ENCODE measurements at places on chromosomes 7 and 10. TPM values are rescaled to one million over a fixed set of nuclear protein-coding genes. Genes with fewer than 3 reads are reported as not detected.

The MRPS17 gene
- total RNA-seq = 7.8 TPM

The DMBT1 gene
- total RNA-seq = 0.18 TPM

DNA sequence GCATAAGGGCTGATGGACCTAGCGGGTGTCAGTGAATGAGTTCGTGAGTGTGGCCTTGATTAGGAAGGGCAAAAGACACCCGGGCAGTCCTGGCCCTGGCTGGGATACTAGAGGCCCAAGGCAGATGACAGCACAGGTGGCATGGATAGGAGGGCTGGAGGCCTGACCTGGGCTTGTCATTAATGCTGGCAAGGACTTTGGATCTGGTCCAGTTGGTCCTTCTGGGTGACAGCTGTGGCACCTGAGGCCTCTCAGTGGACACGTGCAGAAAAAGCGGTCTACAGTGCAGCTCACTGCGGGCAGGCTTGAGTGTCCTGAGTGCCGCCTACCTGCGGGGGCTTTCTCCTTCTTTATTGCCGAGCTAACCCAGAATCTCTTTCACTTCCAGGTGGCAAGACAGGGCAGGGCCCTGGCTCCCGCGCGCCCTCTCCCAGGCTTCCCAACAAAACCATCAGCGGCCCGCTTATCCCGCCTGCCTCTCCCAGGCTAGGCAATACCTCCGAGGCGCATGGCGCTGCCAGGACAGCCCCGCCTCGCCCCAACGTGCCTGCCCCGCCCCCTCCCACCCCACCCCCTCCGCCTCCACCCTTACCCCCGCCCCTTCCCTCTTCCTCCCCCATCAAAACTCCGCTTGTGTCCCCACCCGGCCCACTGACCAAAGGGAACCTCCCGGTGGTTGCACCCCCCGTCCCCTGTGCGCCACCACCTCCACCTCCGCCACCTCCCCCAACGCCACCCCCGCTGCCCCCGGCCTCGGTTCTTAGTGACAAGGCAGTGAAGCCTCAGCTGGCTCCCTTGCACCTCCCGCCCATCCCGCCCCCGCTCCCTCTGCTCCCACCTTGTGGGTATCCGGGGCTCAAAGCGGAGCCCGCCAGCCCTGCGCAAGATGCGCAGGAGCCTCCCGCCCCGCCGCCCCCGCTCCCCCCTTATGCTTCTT lies 77.4 kb downstream of the WIPF3 start:
- no peak for DNase-seq

DNA sequence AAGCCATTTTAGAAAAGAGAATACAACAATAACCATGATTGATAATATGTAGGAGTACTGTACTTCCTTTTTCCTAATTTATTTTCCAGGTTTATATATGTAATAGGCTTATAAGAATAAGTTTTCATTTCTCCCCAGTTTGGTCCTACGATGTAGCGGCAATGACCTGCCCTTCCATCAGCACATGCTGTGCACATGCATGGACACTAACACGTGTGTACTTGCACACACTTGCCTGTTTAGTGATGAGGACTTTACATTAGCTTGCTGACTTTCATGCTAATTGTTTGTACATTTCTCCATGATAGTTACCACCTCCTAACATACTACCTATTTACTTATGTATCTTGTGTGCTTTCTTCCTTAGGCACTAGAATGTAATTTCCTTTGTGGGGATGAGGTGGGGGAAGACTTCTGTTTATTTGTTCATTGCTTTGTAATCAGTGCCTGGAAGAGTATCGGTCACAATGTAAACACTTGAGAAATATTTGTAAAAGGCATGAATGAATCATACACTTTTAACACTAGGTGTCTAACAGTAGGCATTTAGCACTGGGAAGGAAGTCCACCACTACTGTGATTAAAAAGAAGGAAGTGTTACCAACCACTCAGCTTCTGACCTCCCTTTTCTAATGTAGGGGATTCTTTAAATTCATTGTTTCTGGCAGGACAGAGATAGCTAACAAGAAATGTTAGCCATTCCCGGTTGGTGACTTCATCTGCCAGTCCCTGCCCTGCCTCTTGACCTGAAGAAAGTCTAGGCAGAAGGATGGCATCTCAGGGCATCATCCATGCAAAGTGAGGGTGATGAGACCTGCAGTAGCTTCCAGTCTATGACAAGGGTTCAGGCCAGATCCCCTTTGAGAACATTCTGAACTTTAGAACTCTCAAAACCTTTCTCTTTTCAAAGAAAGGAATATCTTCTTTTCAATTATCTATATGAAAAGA lies 120.2 kb upstream of the RAB18 start:
- no peak for DNase-seq

DNA sequence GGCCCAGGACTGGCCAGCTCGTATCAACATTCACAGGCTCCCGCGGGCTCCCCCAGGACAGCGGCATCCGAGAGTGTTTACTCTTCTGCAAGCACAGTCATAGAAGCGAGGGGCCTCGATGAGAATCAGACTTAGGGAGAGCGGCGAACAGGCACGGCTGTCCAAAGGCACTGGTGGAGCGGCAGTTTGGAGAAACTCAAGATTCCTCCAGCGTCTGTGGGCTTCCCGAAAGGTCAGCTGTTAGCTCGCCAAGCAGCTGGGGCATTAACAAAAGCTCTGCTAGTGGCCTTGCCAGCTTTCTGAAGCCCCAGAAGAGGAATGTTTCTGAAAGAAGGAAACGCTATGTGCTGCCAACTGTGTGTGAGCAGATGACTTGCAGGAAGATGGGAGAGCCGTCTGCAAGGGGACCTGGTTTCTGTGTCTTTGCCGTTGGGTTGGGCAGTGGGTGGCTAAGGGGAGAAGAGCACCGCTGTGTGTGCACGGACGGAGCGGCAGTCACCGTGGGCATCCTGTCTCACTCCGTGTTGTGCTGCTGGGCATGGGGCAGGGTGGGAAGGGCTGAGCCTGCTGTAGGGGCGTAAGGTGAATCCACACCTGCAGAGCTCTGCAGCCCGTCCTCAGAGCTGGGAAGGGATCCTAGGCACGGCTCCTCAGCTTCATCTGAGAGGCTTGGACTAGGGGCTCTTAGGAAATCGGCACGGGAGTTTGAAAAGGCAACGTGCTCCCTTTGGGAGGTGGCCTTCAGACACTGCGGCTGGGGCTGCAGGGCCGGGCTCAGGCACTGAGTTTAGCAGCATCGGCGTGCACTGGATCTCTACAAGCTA lies 42.1 kb downstream of the AMZ1 start:
- DNase-seq = no peak

DNA sequence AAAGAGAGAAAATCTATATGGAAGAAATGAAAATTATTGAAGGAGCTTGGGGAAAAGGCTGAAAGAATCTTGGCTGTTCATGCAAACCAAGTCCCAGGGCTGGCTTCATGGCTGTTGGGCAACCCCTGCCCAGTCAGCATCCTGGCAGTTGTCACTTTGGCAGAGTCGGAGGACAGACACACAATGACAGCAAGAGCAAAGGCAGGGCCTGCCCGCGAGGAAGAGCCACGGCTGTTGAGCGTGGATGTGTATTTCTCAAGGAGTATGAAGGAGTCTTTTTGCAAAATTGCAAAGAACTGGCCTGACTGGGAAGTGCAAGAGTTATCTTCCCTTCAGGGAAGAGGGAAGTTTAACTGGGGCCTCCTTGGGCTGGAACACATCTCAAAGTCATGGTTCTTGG lies 11.7 kb downstream of the PTPRE start:
- DNase-seq = no peak

DNA sequence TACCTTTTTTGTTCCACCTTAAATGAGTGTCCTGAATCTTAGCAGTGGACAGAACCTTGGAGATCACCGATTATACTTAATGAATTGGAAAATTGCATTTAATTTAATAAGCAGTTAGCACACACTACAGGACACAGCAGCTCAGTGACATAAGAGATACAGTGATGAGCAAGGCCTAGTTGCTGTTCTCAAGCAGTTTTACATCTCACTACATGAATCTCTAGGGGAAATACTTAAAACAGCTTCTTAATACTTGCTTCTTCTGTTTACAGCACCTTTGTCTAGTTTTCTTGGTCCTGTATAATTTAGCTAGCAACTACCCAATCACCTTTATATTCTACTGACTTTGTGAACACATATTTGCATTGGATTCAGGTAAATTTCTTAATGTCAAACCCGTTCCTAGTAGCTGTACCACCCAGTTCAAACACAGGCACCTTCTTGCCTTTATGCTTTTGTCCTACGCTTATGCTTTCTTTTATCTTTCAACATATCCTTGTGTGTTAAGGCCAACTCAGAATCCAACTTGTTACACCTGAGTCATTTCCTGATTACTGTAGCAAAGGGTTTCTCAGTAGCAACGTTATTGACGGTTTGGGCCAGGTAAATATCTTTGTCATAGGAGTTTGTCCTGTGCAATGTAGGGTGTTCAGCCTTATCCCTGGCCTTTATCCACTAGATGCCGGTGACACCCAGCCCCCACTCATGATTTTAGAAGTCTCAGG lies 1.8 kb downstream of the STAM start:
- no peak for DNase-seq

- no peak for DNase-seq
These were observed 76.8 kb downstream of the ALOX5 start for GRCh38 chr10:45450866-45451265.

DNA sequence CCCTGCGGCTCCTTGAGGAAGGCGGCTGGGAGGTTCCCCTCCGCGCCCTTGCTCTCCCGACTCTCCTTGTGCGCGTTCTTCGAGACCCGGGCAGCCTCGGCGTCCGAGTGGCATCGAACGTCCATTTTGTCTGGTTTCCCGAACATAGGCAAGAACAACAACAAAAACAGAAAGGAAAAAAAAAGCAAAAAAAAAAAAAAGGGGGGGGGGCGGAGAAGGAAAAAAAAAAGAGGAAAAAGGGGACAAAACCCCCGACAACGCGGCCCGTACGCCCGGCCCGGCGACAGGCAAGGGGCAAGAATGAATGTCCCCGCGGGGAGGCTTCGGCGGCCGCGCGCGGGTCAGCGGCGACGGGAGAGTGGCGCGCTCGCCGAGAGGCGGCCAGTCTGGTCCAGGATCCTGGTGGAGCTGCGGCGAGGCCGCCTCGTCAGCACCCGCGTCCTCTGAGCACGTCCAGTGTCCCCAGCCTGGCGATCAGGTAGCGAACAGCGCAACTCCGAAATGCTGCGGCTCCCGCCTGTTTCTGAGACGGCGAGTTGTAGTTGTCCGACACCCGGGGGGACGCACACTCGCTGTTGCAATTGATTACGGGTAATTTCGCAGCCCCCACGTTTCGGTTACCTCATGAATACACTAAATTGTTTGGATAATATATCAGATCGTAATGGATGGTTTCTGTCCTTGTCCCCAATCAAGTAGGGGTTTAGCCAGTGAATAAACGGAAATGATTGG lies at the start of gene VAX1:
VAX1 (minus strand) TSS at position 360 of the 732 bp plus-strand sequence; CDS start at position 146, 214 bp downstream.
- DNase-seq = no peak

DNA sequence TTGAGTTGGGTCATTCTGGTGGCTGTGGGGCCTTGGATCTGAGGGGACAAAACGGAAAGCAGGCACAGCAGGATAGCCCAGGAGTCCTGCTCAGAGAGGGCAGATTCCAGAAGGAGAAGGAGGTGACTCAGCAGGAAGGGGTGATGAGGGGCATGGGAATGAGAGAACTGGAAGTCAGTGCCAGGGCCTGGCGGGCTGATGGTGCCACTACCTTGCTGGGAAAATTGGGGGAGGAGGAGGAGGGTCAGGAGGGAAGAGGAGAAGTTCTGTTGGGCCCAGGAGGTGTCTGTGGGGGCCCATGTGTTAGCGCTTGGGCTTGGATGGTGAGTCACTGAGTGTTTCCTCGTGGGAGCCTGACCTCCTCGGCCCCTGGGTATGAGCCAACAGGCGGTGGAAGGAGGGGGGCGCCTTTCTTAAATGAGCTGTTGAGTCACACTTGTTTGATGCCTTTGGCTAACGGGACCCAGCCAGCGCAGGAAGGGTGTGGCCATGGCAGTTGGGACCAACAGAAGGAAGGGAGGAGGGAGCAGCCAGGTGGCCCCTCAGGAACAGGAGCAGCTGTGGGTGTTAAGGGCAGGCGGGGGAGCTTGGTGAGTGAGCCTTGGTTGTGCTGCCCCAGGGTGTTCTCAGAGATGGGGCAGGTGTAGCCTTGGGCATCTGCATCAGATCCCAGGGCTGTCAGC lies 130.0 kb upstream of the BTBD16 start:
- no peak for DNase-seq

GRCh38 chr7:51606601-51607154 lies 290.1 kb upstream of the COBL start:
- DNase-seq = no peak

DNA sequence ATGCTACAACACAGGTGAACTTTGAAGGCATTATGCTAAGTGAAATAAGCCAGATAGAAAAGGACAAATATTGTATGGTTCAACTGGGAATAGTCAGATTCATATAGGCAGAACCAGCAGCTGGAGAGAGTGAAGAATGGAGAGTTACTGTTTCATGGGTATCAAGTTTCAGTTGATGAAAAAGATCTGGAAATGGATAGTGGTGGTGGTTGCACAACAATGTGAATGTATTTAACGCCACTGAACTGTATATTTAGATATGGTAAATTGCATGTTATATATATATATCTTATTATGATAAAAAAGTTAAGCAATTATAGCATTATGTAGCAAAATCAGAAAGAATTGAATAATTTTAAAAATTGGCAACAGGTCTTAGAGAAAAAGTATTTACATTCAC lies 3.9 kb downstream of the LMBR1 start:
- no peak for DNase-seq

- DNase-seq = no peak
These were observed 149.8 kb downstream of the AKR1D1 start for GRCh38 chr7:138226001-138226476.

Data from T-cell (primary cell).